ENCODE measurements at places on chromosomes 13 and 19.
A peak's percentile ranks its signal among the peaks of the same experiment; 100 is the strongest.

GRCh38 chr13:45621950-45622349 lies 6.4 kb upstream of the ERICH6B start:
- DNase-seq: no peak

GRCh38 chr19:3185461-3186159 lies at the start of gene NCLN:
NCLN (plus strand) TSS chr19:3185930; CDS start chr19:3186031, 101 bp downstream.
- DNase-seq: peak; percentile 94

- no peak for DNase-seq
These were observed 13.3 kb downstream of the SIAH3 start for GRCh38 chr13:45838171-45838745.

- DNase-seq: no peak
These were observed 23.6 kb upstream of the LRCH1 start for GRCh38 chr13:46529216-46529919.

DNA sequence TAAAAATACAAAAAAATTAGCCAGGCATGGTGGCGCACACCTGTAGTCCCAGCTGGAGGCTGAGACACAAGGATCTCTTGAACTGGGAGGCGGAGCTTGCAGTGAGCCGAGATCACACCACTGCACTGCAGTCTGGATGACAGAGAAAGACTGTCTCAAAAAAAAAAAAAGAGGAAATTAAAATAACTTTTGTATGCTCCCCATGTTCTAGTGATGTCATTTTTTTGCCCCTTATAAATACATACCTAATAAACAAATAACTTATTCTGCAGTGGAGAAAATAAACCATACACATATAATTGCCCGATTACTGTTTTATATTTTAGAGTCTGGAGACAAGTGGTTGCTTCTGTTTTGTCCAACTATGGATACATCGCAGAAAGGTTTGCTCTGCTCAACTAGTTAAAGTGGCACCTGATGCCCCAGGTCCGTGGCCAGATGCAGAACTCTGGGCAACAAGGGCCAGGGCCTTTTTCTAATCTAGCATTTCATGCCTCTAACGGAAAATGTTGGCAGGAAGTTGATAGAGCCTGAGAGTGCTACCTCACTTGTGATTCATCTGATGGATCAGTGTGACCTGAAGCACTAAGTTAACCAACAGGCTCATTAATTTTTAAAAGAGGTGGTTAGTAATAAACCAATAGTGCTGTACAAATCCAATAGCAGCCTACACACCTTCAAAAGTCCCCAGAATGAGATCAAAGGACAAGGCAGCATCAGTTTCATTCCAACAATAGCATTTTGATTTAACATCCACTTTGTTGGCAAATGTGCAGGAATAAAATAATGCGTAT lies 18.8 kb downstream of the UBE2L5 start:
- no peak for DNase-seq

- DNase-seq: no peak
These were observed 200.2 kb upstream of the ZNF536 start for GRCh38 chr19:30171795-30172612.

- no peak for DNase-seq
These were observed at the start of gene GNA15 for GRCh38 chr19:3135961-3136683. GNA15 (plus strand) TSS chr19:3136033; CDS start chr19:3136451, 418 bp downstream.

GRCh38 chr19:47696635-47697034 lies 16.6 kb upstream of the EHD2 start:
- DNase-seq: no peak

GRCh38 chr19:19385896-19386869 lies 19.3 kb upstream of the GATAD2A start:
- DNase-seq: peak; percentile 69

GRCh38 chr13:63088226-63088625 lies 1672.6 kb upstream of the PCDH20 start:
- DNase-seq: no peak

GRCh38 chr13:26445092-26445491 lies 112.4 kb upstream of the WASF3 start:
- DNase-seq: no peak

GRCh38 chr13:100275746-100276145 lies 186.9 kb downstream of the PCCA start:
- DNase-seq: no peak

DNA sequence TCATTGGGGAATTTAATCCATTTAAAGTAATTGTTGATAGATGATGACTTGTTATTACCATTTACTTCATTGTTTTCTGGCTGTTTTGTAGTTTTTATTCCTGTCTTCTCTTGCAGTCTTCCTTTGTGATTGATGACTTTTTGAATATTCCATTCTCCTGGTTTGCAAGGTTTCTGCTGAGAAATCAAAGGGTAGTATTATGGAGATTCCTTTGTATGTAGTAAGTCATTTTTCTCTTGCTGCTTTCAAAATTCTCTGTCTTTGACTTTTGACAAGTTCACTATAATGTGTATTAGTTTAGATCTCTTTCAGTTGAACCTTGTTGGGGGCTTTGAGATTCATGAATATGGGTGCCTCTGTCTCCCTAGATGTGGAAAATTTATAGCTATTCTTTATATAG lies 6.0 kb downstream of the ZNF559 start:
- no peak for DNase-seq

- DNase-seq: no peak
These were observed 25.0 kb upstream of the URAD start for GRCh38 chr13:28013482-28013881.
